ENCODE measurements at places on chromosomes 2 and 18. TPM values are rescaled to one million over a fixed set of nuclear protein-coding genes. Genes with fewer than 3 reads are reported as not detected.

GRCh38 chr2:40403233-40403836 lies 48.6 kb downstream of the SLC8A1 start:
- no peak for DNase-seq

The SCN3A gene
- total RNA-seq, result under 0.01 TPM

DNA sequence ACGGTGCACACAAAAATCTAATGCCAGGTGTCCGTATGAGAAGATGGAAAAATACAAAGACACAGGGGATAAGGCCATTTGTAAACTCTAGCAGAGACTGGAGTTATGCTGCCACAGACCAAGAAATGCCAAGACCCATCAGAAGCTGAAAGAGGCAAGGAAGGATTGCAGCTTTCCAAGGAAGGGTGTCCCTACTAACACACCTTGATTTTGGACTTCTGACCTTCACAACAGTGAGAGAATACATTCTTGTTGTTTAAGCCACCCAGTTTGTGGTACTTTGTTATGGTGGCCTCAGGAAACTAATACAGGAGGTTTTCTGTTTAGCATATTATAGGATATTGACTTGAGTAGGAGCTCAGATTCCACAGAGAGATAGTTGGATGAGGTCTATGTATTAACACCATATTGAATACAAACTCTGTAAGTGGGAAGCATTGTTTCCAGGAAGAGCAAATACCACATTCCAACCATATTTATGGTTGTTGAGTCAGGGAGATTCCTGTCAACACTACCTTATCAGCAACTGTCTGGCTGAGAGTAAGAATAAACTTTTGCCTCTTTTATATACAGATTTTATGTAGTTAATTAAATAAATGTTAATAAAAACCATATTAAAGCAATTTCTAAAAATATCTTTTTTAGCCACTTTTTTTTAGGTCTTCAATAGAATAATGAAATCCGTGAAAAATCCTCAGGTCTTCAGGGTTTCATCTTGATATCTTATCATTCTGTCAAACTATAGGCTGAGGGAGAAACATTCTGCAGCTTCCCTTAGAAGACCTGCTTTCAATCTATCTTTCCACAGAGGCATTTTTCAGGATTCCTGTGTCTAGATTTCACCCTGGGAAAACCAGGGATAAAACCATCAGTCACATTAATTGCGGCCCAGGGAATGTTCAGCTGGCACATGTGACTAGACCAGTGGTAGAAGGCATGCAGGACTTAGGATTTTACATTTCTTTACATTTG lies 35.4 kb upstream of the HNMT start:
- DNase-seq, result peak; percentile 32

- peak; percentile 27 for DNase-seq
These were observed 420.2 kb upstream of the CHST9 start for GRCh38 chr18:27605107-27605834.

GRCh38 chr2:178283341-178283918 lies 89.1 kb downstream of the OSBPL6 start:
- no peak for DNase-seq

DNA sequence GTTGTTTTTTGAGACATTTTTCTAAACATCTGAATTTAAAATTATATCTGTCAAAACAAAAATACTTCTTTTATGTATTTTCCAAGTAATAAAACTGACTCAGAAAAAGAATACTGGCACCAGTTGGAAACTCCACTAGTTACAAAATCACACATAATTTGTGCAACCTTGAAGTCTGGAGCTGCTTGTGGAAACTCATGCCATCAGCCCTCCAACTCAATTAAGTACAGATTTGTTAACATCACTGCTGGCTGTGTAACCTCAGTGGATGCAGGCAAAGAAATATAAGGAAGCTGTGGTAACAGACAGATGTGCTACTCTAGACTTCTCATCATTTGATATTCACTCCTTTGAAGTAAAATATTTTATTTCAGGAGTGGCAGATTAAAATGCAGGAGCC lies 30.0 kb upstream of the RAPH1 start:
- DNase-seq, result no peak
